ENCODE measurements at places on chromosomes 16 and 17.

DNA sequence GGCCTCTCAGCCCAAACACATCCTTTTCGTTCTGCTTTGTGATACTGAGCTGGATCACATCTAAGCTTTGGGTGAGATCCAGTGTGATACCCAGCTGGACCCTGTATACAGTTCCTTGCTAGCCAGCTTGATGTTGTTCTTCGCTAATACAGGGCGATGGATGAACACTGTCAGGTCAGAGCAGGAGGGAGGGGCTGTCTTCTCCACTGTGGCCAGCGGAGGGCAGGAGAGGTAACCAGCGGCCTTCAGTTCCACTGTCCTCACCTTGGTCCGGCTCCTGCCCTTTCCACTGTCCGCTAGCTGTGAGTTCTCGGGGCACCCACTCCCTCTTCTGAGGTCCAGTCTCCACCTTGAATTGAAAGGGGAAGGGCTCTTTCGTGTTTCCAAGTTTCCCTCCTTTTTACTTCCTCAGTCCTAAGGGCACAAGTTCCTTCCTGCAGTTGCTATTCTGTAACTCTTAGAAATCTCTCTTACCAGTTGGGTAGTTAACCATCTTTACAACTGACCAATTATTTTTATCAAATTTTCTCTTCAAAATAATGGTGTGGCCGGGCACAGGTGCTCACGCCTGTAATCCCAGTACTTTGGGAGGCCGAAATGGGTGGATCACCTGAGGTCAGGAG lies 3.0 kb upstream of the ZNF213 start:
- DNase-seq: no peak

- peak; percentile 60 for DNase-seq
These were observed 1.4 kb downstream of the GOT2 start for GRCh38 chr16:58732545-58733247.

DNA sequence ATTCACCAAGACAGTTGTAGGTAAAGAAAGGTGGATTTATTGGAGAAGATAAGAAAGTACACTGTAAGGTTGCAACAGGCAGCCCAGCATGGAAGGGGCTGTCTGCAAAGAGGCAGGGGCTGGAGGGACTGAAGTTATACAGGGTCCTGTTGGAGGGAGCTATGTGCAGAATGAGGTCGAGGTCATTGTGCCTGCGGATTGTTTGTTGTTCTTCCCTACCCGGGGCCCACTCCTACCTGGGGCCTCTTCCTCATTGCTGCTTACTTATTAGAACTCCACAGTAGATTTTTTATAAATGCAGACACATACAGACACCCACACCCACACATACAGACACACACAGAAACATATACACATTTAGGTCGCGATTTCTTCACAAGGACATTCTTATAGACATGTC lies 466.2 kb downstream of the MAF start:
- DNase-seq: no peak

GRCh38 chr16:77840673-77841501 lies 52.5 kb downstream of the VAT1L start:
- peak; percentile 25 for DNase-seq

GRCh38 chr17:56424543-56425044 lies 168.9 kb upstream of the NOG start:
- DNase-seq: no peak

- no peak for DNase-seq
These were observed 6.0 kb downstream of the SLFN14 start for GRCh38 chr17:35554668-35555067.

GRCh38 chr16:81004646-81005353 lies 1.9 kb downstream of the CMC2 start:
- no peak for DNase-seq

DNA sequence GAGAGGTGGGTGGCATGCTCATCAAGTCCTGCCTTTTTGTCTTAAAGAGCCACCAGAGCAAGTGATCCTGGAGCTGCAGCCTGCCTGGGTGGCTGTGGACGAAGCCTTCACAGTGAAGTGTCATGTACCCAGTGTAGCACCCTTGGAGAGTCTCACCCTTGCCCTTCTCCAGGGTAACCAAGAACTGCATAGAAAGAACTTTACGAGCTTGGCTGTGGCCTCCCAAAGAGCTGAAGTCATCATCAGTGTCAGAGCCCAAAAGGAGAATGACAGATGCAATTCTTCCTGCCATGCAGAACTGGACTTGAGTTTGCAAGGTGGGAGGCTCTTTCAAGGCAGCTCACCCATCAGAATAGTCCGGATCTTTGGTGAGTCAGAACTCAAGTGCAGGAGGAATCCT lies 14.2 kb downstream of the CSH2 start:
- no peak for DNase-seq

DNA sequence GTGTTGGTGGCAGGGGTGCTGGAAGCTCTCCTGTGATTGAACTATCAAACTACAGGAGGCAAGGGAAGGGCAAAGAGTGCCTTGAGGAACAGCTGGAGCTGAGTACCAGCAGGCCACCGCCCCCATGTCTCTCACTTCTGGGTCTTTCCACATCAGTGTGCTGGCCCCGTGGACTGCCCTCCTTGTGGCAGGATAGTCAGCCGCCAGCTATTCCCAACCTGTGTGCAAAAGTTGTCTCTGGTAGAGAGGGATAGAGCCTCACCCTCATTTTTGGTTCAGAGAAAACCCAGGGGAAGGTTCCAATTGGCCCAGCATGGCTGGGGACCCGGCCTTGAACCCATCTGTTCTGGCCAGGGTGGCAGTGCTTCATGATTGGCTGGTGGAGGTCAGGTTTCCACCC lies 211.8 kb downstream of the IRF8 start:
- no peak for DNase-seq

DNA sequence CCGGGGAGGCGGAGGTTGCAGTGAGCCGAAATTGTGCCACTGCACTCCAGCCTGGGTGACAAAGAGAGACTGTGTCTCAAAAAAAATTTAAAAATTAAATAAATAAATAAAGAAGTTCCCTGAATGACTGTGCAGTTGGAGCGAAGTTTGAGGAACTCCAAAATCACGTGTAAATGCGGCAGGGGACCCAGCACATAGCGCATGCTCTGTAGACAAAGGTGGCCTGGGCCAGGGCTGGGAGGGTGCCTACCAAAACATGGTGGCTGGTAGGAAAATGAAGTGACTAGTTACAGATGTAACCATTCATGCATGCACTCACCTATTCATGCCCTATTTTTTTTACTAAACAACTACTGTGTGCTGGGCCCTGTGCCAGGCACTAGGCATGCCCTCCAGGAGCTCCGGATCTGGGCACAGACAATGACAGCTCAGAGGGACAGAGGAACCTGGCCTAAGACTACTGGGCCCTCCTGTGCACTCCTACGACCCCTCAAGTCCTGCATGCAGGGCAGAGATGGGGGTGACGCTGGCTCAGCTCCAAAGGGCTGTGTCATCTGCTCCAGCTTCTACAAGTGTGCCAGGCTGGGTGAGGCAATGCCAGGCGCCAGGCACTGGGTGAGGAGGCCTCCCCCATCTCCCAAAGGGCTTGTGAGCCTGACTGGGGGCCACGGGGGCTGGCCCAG lies 65.3 kb downstream of the RMI2 start:
- no peak for DNase-seq

- DNase-seq: no peak
These were observed 131.2 kb upstream of the NLRP1 start for GRCh38 chr17:5715478-5715877.

GRCh38 chr17:29659155-29659554 lies 36.4 kb upstream of the CORO6 start:
- no peak for DNase-seq
